ENCODE measurements at places on chromosomes 6 and 20.

DNA sequence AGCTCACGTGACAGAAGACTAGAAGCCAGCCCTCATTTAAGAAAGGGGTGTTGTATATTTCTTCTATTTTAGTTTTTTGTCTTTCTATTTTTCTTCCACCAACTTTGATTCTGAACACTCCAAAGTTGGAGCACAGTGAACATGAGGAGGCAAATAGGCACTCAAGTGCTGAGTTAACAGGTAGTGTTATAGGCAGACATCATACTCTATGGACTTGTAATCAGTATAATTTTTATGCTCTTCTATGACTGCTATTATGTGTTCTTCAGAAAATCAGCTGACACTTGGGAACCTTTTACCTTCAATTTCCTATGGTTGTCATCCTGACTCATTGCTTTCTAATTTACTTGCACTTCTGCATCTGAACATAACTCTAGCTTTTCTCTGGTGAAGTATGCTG, 396.3 kb upstream of the EYS start:
- DNase-seq = no peak

DNA sequence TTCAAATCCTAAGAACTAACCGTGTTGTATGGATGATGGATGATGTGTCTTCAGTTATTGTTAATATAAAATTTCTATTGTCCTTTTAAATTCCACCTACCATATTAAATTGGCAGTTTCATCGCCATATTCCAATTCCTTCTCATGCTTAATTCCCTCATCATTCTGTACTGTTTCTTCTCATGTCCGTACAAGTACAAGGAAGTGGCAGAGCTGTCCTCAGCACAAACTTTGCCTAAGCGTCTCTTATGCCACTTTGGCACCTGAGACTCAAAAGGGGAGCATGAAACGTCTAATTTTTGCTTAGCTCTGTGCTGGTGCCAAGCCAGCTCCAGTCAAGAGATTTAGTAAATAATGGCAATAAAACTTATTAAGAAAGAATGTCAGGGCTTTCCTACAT, 158.2 kb upstream of the LAMA2 start:
- DNase-seq = no peak

DNA sequence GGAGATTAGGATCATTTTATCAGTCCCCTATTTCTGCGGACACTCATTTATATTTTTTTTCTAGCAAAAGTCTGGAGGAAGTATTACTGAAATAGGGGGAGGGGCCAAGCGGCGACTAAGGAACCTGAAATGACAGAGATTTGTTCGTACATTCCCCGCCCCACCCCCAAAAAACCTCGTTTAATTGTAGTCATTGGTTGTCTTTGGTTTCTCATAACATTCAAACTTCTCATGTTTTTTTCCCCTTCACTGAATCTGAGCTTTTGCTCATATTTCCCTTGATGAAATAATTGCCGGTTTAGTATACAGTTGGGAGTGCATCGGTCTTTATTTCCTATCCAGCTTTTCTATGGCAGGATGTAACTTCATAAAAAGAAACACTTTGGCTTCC, 768 bp upstream of the FYN start:
- no peak for DNase-seq

- no peak for DNase-seq
These were observed 2.3 kb downstream of the POFUT1 start for GRCh38 chr20:32209850-32210605.

DNA sequence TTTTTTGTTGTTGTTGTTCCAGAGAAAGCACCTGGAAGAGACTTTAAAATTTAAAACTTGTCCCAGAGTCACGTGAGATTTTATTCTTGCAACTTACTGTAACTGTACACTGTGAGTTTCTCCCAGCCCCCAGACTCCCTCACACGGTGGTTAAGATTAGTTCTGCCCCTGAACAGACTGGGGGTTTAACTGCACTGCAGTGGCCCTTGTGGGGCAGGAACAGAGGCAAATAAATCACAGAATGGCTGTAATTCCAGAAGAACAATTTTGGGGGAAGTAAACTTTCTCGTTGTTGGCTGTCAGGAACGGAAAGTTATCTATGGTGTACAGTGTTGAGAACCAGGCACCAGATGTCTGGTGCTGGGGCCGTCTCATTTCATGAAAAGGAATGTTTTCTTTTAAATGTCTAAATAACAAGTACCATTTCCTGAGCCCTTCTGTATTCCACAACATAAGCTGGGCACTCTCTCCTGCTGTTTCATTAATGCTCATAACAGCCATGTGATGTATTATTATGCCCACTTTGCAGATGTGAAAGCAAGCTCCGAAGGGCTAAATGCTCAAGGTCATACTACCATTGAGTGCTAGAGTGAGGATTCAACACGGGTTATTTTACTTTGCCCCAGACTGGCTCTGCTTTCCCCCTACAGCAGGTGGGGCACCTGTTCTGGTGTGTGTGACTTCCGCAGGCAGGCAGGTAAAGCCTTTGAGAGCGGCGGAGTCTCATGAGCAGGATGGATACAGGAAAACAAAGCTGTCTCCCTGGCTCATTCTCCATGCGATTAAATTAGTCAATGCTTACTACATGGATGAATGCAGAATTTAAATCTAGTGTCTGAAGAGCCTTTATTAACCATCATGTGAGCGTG, 30.5 kb downstream of the CNKSR3 start:
- no peak for DNase-seq

DNA sequence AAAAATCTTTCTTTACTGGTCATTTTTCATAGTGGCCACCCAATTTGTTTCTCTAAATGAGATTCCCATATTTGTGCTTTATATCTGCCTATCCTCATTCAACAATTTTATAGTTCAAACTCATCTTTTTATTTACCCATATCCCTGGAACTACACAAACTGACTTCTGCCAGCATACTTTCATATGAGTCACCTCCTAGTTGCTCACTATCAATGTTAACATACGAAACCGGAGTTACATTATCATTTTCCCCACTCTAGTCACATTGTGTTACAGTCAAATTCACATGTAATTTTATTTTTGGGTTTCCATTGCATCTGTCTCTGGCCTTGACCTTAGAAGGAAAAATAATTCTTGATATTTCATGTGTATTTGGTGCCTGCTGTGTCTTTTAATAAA, 499.4 kb downstream of the MAFB start:
- no peak for DNase-seq

- DNase-seq = no peak
These were observed 101.4 kb downstream of the LRFN2 start for GRCh38 chr6:40485795-40486194.

DNA sequence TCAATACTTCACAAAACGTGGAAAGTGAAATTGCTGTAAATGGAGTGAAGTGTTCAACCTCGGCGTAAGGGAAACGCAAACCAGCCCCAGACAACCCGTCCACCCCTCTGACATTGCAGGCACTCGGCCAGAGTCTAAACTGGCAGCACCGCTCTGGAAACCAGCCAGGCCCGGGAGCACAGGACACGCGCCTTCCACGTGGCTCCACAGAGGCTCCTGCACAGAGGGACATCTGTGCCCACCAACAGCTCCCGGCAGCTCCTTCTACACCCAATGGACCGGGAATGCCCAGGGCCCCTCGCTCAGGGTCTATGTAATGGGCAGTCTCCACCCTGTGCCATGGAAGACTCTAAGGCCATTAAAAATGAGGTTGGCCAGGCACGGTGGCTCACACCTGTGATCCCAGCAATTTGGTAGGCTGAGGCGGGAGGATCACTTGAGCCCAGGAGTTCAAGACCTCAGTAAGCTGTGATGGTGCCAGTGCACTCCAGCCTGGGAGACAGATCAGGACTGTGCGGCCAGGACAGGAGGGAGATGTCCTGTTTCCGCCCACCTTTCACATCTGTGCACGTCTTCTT, 3.4 kb upstream of the HELZ2 start:
- no peak for DNase-seq

GRCh38 chr6:109240370-109241084, 141.7 kb downstream of the CD164 start:
- no peak for DNase-seq

- no peak for DNase-seq
These were observed 260.9 kb downstream of the TFAP2C start for GRCh38 chr20:56890011-56890410.

DNA sequence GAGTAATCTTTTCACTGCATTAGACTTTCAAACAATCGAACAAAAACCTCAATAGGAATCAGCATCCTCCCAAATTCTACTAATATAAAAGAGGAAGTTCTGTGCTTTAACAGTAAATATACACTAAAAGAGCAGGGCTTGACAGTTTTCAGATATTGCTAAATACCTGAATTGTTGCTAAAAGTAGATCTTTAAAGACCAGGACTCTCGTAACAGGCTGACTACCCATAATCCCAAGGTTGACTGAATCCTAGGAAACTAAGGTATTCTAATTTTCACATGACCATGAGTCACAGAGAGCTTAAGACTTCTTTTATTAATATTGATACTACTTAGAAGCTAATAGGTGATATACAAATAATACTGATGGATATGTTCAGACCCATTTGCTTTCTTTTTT, 10.1 kb downstream of the CD164 start:
- DNase-seq = no peak

GRCh38 chr6:83226517-83226916, 33.4 kb downstream of the RWDD2A start:
- no peak for DNase-seq

GRCh38 chr6:116218172-116218633, 35.7 kb downstream of the TSPYL4 start:
- no peak for DNase-seq

DNA sequence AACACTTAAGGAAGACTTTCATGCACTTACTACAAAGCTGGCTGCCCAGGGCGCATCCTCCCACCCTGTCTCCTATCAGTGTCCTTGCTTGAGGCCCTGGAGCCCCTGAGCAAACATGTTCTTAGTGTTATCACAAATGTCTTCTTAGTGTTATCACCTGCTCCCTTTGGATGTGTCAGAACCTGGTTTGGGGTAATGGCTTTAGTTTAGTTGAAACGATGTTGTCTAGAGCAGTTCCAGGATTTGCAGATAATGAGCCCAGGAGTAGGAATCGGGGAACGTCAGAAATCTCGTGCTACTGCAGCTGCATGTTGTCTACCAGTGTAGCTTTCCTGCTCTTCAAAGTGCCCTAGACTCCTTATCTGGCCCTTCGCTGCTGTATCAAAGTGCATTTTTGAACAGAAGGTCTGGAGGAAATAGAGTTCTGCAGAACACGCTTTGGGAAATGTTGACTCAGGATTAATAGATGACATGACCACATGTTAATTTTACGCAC, 69.6 kb downstream of the PHACTR2 start:
- no peak for DNase-seq

DNA sequence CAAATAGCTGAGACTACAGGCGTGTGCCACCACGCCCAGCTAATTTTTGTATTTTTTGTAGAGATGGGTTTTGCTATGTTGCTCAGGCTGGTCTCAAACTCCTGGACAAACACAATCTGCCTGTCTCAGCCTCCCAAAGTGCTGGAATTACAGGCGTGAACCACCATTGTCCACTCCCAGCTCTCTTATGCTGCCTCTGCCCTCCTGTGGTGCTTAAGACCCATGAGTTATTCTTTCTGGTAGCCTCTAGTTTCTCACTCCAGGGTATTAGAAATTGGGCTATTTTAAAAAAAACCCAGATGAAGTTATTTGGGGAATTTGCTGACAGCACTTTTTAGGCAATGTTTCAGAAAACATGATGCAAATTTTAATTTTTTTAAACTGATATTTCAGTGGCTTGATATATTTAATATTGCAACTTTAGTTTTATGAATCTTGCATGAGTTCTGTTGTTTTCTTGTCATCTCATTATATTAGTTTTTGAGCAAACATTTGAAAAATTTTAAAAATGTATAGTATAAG, 114.0 kb upstream of the FOXO3 start:
- no peak for DNase-seq
